ENCODE measurements at places on chromosomes 12 and 14. TPM values are rescaled to one million over a fixed set of nuclear protein-coding genes. Genes with fewer than 3 reads are reported as not detected.
A peak's percentile ranks its signal among the peaks of the same experiment; 100 is the strongest.

MYO1A gene
- 0.28 TPM for total RNA-seq

SPRYD3 gene
- 16.2 TPM for total RNA-seq

- DNase-seq: no peak
Observed at GRCh38 chr12:91406920-91407341, 224.3 kb upstream of the DCN start.

DNA sequence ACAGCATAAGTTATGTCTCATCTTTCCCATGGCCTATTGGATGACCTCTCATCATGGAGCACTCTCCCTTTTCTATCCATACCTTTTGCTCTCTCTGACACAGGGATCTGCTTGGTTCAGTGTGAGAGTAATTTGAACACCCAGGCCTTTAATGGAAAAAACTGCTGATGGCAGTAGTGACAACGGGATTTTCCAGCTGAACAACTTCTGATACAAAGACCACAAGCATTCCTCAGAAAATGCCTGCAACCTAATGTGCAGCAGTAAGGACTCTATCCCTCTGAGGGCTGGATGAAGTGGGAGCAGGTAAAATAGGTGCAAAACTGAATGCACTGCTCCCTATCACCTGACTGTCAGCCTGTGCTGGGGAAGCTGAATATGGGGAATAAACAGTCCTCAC, 51.0 kb downstream of the KANSL2 start:
- no peak for DNase-seq

DNA sequence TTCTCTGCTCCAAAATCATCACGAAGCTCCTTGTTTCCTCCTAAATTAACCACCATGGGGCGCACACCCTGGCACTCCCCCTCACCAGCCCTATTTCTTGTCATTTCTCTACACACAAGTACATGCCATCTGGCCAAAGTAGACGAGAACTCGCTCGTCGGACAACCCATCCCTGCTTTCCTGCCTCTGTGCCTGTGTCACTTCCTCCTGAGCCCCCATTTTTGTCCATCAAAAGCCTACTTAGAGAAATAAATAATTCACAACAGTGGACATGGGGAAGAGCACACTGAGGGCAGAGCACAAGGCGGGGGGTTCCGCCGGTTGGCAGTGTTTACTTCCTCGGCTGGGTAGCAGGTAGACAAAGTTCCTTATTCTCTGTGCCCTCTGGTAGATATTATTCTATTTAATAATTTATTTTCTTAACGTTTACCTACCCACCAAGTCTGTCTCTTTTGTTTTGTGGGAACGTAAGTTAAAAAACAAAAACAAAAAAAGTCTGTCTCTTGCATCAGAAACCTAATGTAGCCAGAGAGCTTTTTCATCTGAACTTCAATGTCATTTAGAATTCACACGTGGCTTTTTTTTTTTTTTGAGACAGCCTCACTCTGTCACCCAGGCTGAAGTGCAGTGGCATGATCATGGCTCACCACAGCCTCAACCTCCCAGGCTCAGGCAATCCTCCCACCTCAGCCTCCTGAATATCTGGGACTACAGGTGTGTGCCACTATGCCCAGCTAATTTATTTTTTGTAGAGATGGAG, 6.0 kb downstream of the VPS37B start:
- DNase-seq: peak; percentile 41

DNA sequence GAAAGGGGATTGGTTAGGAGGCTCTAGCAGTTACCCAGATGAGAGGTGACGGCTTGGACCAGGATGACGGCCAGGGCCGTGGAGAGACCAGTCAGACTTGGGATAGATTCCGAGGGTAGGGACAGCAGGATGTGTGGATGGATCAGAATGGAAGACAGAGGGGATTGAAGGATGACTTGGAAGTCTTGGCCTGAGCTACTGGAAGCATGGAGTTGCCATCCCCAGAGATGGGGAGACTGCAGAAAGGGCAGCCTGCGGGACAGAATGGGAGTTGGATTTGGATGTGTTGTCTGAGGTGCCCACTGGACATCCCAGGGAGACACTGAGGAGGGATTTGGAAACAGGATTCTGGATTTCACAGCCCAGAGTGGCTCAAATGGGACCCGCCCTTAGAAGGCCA, 102.3 kb downstream of the CALM1 start:
- no peak for DNase-seq
